ENCODE measurements at places on chromosomes 5 and 9.

DNA sequence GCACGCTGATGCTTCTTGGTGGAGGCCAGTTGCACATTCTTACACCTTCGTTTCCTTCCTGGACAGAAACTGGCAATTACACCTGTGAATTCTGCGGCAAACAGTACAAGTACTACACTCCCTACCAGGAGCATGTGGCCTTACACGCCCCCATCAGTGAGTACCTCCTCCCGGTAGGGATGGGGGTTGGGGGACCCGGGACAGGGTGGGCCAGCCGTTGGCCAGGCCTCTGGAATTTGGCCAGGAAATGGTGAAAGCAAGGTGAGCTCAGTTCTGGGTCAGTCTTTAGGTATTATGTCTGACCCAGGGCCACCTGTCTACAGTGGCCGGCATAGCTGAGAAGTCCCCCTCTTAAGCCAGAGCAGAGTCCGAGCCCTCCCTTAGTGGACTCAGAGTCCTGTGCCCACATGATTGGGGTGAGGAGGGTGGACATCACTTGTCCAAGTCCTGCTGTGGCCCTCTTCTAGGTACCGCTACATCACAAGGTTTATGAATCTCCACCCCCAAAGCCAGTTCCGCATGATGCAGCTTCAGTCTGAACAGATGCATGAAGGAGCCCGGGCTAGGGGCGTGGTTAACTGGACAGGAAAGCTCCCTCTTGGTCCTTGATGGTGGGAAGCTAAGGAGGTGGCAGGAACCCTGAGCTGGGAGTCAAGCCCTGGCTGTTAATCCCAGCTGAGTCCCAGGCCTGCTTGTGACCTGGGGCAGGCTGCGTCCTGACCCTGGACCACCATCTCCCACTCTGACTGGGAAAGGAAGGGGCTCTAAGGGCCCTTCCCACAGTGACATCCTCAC, 61.3 kb downstream of the AMBP start:
- ATAC-seq, result no peak

GRCh38 chr9:124626276-124626675, 119.1 kb upstream of the NR5A1 start:
- ATAC-seq, result peak; percentile 10

GRCh38 chr9:123544007-123544827, 188.2 kb downstream of the CRB2 start:
- ATAC-seq, result peak; percentile 76

DNA sequence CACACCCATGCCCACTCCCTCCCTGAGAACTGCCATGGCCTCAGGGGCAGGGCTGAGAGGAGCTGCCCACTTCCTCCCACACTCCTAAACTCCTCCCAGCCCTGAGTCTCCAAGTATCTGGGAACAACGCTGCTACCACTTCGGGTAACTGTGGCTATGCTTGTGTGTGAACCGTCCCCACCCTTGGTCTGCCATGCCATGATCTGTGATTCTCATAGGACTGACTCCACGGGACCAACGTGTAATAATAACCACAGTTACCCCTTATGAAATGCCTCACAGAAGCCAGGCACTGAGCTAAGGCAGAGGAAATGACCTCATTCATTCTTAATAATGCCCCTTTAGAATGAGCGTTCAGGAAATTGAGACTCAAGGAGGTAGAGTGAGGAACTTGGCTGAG, 103.9 kb upstream of the SMIM23 start:
- no peak for ATAC-seq

GRCh38 chr9:93599571-93600403, 23.4 kb downstream of the PHF2 start:
- ATAC-seq, result no peak

GRCh38 chr9:89422151-89422975, 75.5 kb downstream of the SEMA4D start:
- ATAC-seq, result peak; percentile 82

GRCh38 chr5:132055808-132056609, 4.4 kb upstream of the IL3 start:
- ATAC-seq, result no peak

DNA sequence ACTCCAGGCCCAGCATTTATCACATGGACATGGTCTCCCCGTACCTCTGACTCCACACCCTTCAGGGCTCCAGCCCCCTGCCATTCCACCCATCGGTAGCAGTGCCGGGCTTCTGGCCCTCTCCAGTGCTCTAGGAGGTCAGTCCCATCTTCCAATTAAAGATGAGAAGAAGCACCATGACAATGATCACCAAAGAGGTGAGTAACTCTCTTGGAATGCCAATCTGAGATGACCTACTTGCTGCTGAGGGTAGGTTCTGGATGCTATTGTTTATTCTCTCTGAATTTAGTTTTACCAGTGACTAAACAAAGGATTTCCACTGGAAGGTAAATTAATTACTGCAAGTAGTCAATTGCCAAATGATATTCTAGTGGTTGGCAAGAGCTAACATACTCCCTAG, 80.8 kb downstream of the TLE4 start:
- peak; percentile 58 for ATAC-seq

DNA sequence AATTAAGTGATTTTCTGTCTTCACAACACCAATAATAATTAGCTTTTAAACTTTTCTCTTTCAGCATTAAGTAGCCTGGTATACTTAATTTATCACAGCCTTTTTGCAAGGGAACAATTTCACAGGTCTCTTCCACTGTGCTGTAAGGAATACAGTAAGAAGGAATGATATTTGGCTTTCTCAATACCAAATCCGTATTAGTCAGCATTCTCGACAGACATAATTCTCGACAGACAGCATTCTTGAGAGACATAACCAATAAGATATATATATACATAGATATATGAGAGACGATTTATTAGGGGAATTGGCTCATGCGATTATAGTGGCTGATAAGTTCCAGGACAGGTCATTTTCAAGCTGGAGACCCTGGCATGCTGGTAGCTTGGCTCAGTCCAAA, 18.0 kb downstream of the PRKAA1 start:
- ATAC-seq, result no peak

GRCh38 chr5:97658116-97658900, 475.3 kb upstream of the RIOK2 start:
- peak; percentile 59 for ATAC-seq

DNA sequence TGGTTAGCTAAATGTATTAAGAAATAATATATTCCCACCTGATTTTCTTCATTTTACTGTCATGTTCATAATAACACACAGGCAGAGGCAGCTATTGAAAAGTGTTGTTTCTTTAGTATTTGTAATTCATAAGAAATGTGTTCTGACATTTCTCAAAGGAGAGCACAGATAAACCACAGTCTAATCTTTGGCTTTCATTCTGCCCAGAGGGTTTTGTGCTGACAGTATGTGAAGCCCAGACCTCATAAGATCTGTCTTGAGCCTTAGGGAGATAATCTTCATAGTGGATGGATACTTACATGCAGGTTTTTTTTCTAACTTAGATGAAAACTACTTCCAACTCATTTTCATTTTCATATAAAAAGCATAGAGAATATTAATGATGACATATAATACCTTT, 206.1 kb downstream of the CHSY3 start:
- no peak for ATAC-seq

GRCh38 chr5:181160152-181160754, 12.9 kb downstream of the OR2V2 start:
- peak; percentile 60 for ATAC-seq

DNA sequence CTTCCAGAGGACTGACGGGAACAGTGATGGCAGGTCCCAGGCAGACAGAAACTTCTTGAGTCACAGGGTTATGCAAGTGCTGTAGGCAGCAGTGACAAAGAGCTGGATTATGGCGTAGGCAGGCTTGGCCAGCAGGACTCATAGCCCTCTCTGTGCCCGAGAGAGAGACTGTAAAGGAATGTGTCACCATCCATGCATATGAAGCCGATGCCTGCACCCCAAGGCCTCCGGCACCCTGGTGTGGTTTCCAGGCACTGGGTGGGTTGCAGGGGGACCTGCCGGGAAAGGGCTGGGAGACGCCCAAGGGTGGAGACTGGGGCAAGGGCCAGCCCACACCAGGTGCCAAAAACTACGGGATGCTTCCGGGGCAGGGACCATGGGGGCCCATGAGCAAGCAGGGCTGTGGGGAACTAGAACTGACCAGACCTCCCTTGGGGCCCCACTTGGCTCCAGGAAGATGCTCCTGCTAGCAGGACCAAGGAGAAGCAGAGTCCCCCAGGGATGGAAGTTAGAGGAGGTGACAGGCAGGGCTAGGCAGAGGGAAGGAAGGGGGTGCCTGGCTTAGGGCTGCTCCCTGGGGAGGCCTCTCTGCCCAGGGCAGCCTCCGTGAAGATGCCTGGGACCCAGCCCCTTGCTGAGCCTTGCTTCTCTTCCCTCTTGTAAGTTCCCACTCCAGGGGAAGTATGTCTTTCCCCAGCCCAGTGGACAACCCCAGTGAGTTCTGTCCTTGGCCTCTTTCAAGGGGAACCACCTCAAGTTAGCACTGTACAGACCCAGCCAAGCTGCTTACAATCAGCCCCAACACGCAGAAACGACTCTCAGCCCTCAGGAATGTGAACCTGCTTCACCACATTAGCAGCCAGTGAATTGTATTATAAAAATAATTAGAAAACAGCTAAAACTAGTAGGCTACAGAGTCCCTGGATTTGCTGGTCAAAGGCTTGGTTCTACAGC, 10.5 kb upstream of the IPPK start:
- ATAC-seq, result no peak

DNA sequence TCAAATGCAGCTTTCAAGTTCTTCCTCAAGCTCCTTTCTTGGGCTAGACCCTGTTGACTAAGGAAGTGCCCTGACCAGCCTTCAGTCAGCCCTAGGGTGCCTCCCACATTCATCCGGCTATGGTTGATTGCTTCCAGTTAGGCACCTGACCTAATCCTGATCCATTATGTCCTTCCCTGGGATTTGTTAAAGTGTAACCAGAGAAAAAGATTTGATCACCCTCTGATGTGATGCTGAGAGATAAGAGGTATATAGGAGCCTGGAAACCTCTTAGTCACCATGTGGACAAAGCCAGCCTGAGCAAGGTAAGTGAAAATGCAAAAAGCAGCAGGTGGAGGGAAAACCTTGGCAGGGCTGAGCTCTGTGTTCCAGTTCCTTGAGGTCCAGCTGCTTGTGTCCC, 178.8 kb upstream of the ERCC6L2 start:
- no peak for ATAC-seq

DNA sequence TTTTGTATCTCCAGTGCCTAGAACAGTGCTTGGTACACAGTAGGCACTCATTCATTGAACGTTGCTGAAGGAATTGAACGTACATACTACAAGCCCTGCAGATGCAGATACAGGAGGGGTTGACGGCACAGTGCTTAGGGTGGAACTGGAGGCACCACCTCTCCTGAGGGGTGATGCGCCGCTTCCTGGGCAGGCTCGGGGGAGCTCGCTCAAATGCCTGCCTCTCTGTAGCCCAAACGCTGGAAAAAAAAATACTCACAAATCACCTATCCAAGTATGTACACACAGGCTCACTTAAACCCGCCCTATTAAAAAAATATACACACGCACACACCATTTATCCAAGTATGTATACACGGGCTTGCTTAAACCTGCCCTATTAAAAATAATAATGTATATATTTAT, 536 bp upstream of the COMMD10 start:
- peak; percentile 13 for ATAC-seq

- ATAC-seq, result no peak
These were observed 239.9 kb upstream of the TRPM3 start for GRCh38 chr9:71361357-71361756.

GRCh38 chr5:95817430-95817829, 5.1 kb downstream of the GLRX start:
- no peak for ATAC-seq

DNA sequence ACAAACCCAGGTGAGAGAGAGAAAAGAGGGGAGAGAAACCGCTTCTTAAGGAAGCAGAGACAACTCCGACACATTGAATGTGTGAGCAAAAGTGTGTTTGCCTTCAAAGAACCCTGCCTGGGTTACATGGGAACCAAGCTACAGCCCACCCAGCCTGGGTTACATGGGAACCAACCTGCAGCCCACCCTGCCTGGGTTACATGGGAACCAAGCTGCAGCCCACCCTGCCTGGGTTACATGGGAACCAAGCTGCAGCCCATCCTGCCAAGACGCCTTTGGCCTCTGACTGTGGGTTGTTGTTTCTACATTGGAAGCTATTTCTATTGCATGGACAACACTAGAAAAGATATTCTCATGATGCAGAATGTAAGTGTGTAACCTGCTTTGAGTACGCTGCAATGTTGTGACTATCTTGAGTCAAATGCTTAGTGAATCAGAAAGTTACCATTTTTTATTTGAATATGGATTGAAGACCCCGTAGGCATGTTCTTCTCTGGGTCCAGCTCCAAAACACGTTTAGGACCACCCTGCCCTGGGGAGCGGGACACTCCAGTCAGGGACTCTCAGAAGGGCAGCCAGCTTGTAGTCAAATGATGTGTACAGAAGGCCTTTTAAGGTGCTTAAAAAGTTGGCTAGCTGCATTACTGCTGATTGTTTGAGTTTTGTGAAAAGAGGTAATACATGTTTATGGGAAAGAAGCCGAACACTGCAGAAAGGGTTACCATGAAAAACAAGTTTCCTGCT, 39.1 kb upstream of the UNC5A start:
- ATAC-seq, result no peak

GRCh38 chr9:130957451-130958203, 18.6 kb upstream of the FIBCD1 start:
- ATAC-seq, result no peak

DNA sequence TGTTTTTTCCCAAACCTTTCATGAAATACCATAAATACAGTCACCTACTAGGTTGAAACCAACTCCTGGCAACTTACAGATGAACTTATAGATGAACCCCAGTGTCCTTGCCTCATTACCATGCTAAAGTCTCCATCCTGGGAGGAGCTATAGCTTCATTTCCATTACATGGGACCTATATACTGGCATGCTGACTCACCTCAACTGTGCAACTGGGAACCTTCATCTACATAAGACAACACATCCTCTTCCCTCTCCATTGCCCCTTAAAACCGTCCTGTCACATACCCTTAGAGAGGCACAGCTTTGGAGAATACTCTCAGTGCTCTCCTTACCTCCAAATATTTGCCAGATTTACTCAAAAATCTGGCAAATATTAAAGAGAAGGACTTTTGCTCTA, 638.3 kb downstream of the HTR1A start:
- ATAC-seq, result no peak

DNA sequence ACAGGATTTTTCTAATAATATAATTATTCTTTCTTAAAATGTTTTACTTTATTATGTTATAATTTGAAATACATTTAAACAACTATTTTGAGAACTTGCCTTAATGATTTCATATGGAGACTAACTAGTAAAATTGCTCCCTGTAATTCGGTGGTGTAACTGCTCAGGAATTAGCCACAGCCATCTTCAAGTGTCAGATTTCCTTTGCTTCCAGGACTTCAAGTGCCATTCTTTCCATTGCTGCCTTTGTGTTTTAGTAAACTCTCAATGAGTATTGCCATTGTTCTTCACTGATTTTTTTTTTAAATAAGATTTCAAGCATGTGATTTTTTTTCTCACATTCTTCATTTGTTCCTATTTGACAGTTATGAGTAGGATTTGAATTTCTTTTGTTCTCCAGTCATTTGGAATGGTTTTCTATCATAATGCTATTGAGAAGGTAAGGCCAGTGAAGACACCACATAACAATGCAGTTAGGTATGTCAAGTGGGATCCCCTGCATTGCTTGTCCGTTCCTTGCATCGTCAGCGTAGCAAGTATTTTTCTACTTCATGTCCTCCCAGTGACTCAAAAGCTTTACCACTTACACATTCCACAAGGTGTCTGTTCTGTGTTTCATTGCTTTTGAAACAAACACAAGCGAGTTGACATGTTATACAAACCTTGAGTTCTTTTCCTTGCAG, 83.7 kb downstream of the LNPEP start:
- ATAC-seq, result peak; percentile 56
